Left cardiac atrium (tissue), 4 donors: ENCODE measurements at places on chromosomes 12 and 14. TPM values are rescaled to one million over a fixed set of nuclear protein-coding genes. Genes with fewer than 3 reads are reported as not detected.
A peak's percentile ranks its signal among the peaks of the same experiment; 100 is the strongest.

The PRB2 gene
- total RNA-seq, result not detected

The PPM1A gene
- 76.0 TPM for total RNA-seq

DNA sequence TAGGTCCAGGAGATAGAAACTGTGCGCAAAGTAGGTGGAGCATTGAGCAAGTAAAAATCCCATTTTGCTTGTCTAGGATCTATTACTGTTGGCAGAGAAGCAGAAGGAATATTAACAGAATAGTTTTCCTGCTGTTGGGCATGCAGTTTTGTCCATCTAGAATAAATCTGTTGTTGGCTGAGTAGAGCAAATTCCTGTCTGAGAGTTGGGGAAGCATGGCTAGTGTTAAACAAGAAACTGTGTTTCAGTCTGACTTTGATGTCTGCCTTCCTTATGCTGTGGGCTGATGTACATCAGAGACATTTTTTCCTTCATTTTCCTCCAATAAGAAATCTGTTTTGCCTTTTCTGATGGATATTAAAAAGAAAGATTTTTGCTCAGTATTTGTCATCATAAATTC, 98.2 kb downstream of the RAD52 start:
- no peak for DNase-seq

DNA sequence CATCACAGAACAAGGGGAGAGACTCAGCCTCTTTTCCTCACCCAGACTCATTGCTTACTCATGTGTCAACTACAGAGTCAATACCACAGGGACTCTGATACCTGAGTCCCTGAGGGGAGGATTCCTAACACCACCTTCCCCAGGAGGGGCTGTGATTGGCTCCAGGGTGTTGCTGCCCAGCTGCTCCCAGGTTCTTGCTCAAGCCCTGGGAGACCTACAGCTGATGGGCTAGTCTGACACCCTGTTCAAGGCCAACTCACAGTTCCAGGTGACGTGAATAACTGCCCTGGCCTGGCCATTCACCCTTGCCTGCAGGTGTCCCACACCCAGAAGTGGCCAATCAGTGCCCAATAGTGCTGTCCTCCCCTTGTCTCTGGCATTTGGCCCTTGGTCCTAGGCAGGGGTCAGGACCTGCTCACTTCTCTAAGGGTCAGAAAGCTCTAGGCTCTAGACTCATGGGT, 8.6 kb downstream of the SPRYD4 start:
- DNase-seq, result no peak

DNA sequence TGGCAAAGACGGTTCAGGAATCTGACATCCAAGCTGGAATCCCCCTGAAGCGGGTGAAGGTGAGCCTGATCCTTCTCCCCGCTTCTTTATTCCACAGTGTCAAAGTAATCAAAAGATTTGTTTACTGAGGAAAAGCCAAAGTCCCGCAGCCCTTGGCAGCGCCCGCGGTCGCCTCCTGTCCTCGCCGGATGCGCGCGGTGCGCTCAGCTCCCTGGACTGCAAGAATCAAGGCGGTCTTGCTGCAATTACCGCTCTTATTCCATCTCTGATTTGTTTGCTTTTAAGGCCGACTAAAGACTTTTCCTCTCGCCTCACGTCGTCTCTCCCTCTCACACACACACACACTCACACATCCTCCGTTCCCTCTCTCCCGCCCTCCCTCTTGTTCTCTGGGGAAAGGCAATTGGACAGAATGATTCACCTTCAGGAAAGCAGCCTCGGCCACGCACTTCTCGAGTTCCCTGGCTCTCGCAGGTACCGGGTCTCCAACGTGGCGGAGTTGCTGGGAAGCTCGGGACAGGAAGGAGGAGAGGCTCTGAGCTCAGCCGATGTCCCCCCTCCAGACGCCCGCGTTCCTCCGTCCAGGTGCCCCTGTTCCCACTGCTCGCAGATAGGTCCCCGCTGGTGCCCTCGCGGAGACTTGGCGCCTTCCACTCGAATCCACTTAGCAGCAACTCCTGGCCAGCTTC, 68.6 kb upstream of the USP15 start:
- peak; percentile 21 for DNase-seq

DNA sequence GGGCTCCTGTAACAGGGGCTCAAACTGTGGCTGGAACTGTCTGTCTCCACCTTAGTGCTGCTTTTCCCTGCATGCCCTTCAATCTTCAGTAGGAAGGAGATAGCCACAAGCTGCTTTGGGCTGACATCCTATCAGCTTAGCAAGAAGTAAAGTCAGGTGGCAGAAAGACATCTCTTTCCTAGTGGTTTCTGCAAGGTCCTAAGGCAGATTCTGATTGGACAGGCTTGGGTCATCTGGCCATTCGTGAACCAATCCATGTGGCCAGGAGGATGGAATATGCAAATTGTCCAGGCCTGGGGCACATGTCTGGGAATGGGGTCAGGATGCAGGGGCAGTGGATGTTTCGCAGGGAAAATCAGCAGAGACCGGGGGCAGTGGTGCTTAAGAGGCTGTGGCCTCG, 5.2 kb downstream of the RITA1 start:
- DNase-seq, result no peak

DNA sequence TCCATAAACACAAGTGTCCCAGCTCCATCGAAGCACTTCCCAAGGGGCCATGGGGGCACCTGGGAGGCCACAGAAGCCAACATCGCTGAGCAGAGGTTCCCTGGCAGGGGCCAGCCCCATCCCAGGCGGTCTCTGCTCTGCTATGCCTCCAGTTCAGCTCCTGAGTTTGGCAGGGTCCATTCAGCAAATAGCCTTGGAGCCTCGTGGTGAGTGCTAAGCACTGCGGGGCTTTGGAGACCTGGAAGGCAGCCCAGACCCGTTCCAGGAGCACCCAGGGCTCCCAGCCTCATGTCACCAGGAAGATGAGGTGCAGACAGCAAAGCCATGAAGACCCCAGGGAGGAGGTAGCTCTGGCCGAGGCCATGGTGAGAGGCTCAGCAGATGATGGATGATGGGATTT, 109.5 kb downstream of the LGMN start:
- no peak for DNase-seq

DNA sequence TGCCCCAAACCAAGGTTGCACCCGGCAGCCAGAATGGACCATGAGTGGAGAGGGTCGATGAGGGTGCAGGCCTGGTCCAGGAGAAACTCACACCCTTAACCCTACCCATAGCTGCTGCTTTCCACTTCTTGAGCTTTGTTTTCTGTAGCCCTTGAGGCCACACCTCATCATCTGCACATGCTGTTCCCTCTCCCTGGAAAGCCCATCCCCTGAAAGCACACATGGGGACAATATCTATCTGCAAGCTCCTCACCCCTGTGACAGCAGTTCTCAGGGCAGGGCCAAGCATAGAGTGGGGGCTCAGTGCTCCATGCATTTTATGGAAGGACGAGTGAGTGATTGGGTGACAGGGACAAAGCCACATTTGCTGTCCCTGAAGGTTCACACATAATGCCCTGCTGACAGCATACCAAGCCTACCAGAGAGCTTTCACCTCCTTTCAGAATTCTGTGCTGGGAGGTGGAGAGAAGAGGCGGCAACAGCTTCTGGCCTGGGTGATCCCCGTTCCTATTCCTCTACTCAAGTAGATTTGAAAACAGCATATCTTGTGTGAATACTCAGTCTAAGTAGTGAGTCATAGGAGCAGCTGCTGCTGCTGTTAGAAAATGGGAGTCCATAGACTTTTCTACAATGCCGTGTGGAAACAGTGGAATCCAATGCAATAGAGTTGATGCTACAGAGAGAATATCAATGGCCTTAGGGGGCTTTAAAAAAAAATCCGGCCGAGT, 44.6 kb downstream of the SRGAP1 start:
- DNase-seq, result no peak

- no peak for DNase-seq
Observed at GRCh38 chr14:94671870-94672444, 59.8 kb downstream of the SERPINA3 start.
